Activated B cell treated with CpG ODN at 0.5 μM for 24 hours (primary cell): ENCODE measurements at places on chromosomes 11 and 22.

- DNase-seq, result peak; percentile 58
Observed at GRCh38 chr11:63999349-64000025, 13.2 kb downstream of the OTUB1 start.

DNA sequence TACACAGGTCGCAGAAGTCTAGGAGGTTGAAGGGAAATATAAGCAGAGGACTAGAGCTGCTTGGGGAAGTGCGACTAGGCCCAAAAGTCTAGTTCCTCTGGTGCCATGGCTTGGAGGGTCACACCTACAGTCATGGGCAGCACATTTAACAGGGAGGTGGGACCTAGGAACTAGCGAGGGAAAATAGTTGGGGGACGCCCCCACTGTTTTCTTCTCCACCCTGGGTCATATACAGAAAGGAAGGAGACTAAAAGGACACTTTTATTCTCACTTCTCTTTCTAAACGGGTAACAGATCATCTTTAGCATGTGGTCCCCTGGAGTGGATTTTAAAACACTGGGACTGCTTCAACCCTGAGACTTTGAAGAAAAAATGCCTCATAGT, 16.6 kb downstream of the APIP start:
- DNase-seq, result no peak

- no peak for DNase-seq
Observed at GRCh38 chr11:9565822-9566560, 7.5 kb upstream of the WEE1 start.

DNA sequence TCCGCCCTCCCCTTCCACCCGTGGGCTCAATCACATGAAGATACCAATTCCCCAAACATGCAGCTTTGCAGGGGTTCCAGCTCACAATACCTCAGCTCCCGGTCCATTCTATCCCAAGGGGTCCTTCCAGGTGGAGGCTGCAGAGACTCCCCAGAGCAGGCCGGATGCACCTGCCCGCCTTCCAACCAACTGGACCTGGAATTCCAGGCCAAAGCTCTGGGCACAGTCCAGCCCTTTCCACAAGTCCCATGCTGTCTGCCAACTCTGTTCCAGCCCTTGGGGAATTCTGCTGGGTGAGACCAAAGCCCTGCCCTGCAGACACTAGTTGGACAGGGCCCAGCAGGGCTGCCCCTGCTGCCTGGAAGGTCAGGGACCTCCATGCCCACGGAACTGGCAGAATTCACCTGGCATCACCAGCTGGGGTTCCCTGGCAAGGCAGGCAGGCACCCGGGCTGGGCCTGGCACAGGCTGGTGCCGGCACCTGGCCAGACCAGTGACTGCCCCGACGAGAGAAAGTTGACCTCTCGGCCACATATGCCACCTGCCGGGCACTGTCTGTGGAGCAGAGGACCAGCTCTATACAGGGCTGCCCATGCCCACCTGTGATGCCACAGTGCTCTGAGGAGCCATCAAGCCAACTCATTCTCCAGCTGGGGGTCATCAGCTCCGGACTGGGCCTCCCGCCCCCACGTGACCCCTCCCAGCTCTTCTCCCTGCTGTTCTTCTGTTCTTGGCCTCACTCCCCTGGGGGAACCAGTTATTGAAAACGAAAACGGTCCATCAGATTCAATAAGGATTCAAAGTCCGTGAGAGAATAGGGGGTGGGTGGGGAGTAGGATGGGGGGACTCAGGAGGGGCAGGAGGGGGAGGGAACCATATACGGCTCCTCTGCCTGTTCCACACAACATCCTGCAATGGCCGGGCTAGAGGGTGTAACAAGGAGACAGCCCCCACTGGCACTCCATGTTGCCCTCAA, 4.7 kb downstream of the SYT7 start:
- DNase-seq, result no peak

DNA sequence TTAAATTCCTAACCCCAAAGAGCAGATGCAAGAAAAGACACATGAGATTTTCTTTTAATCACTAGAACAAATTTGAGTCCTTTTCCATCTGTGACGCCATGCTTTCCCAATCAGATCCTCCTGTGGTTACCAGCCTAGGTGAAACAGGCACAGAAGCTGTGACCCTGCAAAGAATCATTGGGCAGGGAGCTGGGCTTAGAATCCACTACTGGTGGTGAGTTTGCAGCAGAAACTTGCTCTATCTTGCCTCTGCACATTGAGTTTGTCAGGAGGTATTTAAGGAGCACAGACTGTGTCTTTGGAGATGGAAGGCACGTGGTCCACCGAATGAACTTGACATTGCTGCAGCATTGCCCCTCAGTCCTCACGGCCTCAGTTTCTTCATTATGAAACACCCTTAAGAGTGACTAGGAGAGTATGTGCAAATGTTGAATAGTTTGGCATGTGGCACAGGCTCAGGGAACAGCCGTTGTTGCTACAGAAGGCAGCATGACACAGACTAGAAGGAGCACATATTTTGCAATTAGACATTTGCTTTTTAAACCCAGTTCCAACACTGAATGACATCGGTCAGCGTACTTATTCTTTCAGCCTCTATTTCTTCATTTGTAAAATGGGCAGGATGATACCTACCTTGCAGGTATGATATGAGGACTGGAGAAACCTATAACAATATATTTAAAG, 127.6 kb downstream of the DBX1 start:
- no peak for DNase-seq

DNA sequence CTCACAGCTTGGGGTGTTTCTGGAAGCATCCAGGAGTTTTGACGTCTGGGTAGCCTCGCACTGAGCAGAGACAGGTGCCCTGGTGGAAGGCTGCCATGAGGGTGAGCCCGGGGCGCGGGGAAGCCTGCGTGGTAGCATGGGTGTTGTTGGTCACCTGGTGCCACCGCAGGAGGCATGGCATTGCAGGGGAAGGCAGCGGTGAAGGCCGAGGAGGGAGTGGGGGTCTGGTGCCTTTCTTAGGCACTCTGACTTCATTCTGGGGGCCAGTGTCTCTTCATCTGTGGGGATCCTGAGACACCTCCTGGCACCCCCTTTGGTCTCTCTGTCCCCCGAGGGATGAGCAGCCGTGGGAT, 271.2 kb downstream of the TBC1D22A start:
- DNase-seq, result no peak

- no peak for DNase-seq
Observed at GRCh38 chr11:27721264-27722116, 21.2 kb upstream of the BDNF start.

DNA sequence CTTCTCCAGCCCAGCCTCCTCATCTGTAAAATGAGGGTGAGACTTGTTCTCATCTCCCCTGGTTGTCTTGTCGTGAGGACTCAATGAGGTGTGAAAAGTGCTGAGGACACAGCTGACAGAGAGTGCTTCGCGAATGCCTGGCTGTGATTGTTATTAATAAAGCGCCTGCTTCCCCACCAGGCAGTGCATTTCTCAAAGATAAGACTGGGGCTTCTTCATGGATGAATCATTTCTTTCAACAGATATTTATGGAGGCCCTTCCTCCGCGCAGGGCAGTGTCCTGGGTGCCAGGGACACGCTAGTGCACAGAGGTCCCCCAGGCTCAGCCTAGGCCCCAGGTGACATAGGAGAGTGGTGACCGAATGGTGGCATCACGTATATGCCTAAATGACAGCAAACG, 34.3 kb upstream of the SHISAL1 start:
- DNase-seq, result no peak

DNA sequence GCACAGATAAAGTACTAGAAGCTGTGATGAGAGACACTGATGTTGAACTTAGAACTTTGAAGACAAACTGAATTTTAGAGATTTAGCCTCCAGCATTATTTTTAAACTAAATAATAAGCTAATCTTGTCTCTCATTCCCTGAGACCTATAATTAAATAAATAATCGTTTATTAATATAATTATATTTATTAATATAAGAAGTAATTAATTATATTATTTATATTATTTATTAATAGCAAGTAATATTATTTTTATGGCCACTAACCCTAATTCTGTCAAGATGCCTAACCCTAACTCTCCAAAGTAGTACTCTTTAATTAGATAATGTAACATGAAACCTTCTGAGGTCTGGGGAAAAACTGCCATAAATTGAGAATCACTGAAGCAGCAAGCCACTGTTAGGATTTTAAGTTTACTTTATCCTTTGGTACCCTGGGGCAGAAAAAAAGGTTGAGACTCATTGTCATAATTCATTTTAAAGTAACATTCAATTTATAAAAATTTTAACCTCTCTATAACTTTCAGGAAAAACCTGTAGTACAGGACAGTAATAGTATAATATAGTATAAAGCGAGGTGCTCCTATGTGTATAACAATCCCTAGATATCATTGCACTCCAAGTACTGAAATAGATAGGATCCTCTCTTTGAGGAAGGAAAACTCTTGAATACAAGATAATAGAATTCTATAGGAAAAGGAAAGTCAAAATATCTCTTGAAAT, 85.4 kb downstream of the TTC28 start:
- DNase-seq, result no peak

- no peak for DNase-seq
Observed at GRCh38 chr11:1531449-1532013, 40.5 kb downstream of the DUSP8 start.

DNA sequence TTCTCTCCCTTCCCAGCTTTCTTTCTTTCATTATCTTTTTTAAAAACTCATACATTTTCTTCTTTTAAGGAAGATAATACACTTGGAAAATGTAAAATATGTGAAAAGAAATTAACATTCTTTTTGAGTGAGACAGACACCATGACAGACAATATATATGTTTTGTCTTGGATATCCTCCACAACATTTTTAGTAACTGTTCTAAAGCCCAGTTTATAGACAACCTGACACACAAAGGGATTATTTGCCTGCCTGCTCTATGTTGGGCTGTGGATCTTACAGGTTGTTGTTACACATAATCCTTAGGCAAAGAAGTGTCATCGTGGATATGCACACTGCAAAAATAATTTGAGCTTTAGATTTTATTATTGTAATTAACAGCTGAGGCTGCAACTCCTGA, 301.4 kb upstream of the PDGFD start:
- DNase-seq, result no peak
